Gastroesophageal sphincter (tissue), 4 donors: ENCODE measurements at places on chromosomes 12 and 14. TPM values are rescaled to one million over a fixed set of nuclear protein-coding genes. Genes with fewer than 3 reads are reported as not detected.

GRCh38 chr12:130299574-130299973, 38.1 kb upstream of the PIWIL1 start:
- peaks cover 31% of the 10 kb centered on the region for H3K27me3 ChIP-seq
- no peaks in the 10 kb centered on the region for H3K36me3 ChIP-seq
- no peaks in the 10 kb centered on the region for H3K4me1 ChIP-seq
- no peak overlapping the region for H3K27ac ChIP-seq
- ATAC-seq, result peak; percentile 22

GRCh38 chr12:108234158-108234557, 105.0 kb downstream of the CMKLR1 start:
- H3K36me3 ChIP-seq, result peaks cover 64% of the 10 kb centered on the region
- H3K4me1 ChIP-seq, result no peaks in the 10 kb centered on the region
- H3K27me3 ChIP-seq, result no peaks in the 10 kb centered on the region

GRCh38 chr14:69838881-69839416, 40.3 kb upstream of the SMOC1 start:
- no peaks in the 10 kb centered on the region for H3K36me3 ChIP-seq
- ATAC-seq, result no peak
- H3K4me3 ChIP-seq, result no peak overlapping the region
- no peaks in the 10 kb centered on the region for H3K4me1 ChIP-seq

The RFX4 gene
- not detected for total RNA-seq

The SLC24A4 gene
- total RNA-seq, result 1.8 TPM

The FAM186B gene
- total RNA-seq, result not detected

The SYCP3 gene
- not detected for total RNA-seq
